Activated T-helper 1 cell treated with anti-CD3 and anti-CD28 coated beads, Interleukin-12 subunit alpha, Interleukin-12 subunit beta, Interleukin-2, Interleukin-4 antibody, amounts not matched to agents 30 ng/mL and 10 ng/mL and 1 ng/mL, durations not matched to agents 14 hours and 24 hours and 36 hours (primary cell): ENCODE measurements at places on chromosomes 11 and 22. TPM values are rescaled to one million over a fixed set of nuclear protein-coding genes. Genes with fewer than 3 reads are reported as not detected.

Gene OR2AG1
- total RNA-seq = not detected in 2 replicates

Gene TRIM44
- 24.3 and 27.6 TPM in 2 replicates for total RNA-seq

Gene MFRP
- total RNA-seq = not detected in 2 replicates

Gene OR5M8
- not detected in 2 replicates for total RNA-seq

DNA sequence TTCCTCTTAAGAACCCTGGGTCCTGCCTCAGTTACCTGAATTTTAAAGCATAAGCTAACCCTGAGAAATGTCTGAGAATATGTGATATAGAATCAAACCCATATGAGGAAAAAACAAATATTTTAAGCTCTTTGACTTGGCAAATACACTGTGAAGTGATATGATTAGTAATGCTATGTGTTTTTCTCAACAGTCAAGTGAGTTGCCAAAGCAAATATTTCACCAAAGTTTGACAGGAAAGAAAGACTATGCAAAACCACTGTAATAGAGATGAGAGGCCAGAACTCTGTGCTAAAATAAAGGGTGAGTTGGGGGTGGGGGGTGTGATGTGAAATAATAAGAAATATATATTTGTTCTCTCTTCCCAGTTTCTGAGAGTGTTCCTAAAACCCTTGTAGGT lies 613.5 kb upstream of the CCDC179 start:
- H3K27ac ChIP-seq = no peak overlapping the region
- H3K36me3 ChIP-seq = no peaks in the 10 kb centered on the region
- H3K4me1 ChIP-seq = no peaks in the 10 kb centered on the region
- no peak for DNase-seq
- no peak overlapping the region for H3K4me3 ChIP-seq

GRCh38 chr11:16946477-16947282 lies 67.5 kb downstream of the PLEKHA7 start:
- H3K4me1 ChIP-seq = peaks cover 5% of the 10 kb centered on the region
- no peaks in the 10 kb centered on the region for H3K27me3 ChIP-seq
- no peak overlapping the region for H3K27ac ChIP-seq
- DNase-seq = no peak
- no peaks in the 10 kb centered on the region for H3K36me3 ChIP-seq

- DNase-seq = no peak
- H3K27me3 ChIP-seq = peaks cover 8% of the 10 kb centered on the region
- no peak overlapping the region for H3K4me3 ChIP-seq
- H3K36me3 ChIP-seq = no peaks in the 10 kb centered on the region
- no peak overlapping the region for H3K27ac ChIP-seq
Measured at GRCh38 chr11:45168366-45169130, 22.1 kb downstream of the PRDM11 start.

DNA sequence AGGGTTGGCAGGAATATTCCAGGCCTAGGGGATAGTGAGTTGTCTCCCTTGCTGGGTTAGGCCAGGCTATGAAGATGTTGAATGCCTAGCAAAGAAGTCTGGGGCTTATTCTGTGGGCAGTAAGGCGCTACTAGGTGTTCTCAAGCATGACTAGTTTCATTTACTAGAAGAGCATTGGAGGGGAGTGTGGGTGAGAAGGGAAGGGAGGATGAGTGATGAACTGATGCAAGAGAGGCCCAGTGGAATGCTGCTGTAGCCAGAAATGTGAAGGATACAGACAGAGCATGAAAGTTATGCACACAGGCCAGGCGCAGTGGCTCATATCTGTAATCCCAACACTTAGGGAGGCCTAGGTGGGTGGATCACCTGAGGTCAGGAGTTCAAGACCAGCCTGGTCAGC lies 33.5 kb downstream of the POU2F3 start:
- H3K4me1 ChIP-seq = peaks cover 7% of the 10 kb centered on the region
- no peak overlapping the region for H3K4me3 ChIP-seq
- H3K27ac ChIP-seq = no peak overlapping the region
- no peak for DNase-seq

DNA sequence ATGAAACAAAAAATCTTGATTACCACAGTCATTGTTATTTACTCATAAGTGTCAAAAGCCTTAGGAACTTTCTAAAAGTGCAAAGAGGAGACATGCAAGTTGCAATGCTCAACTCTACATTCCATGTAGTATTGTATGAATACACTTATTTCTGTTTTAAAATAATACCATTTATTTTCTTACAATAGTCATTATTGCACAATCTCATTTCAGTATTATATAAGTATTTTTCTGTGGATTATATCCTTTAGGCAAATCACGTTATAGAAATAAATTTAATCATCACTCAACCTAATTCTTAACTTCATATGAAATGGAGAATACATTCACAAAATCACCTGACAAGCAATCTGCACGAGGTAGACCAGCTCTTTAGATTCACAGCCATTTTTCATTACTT lies 98.8 kb downstream of the ARHGAP32 start:
- no peak overlapping the region for H3K27ac ChIP-seq
- H3K36me3 ChIP-seq = no peaks in the 10 kb centered on the region
- H3K4me1 ChIP-seq = no peaks in the 10 kb centered on the region
- H3K4me3 ChIP-seq = no peak overlapping the region

Gene FGF4
- total RNA-seq = not detected in 2 replicates

- no peak overlapping the region for H3K4me3 ChIP-seq
- no peak overlapping the region for H3K27ac ChIP-seq
- H3K36me3 ChIP-seq = no peaks in the 10 kb centered on the region
- H3K27me3 ChIP-seq = no peaks in the 10 kb centered on the region
- H3K4me1 ChIP-seq = no peaks in the 10 kb centered on the region
- DNase-seq = no peak
Measured at GRCh38 chr11:83642500-83642899, 356.3 kb upstream of the CCDC90B start.

DNA sequence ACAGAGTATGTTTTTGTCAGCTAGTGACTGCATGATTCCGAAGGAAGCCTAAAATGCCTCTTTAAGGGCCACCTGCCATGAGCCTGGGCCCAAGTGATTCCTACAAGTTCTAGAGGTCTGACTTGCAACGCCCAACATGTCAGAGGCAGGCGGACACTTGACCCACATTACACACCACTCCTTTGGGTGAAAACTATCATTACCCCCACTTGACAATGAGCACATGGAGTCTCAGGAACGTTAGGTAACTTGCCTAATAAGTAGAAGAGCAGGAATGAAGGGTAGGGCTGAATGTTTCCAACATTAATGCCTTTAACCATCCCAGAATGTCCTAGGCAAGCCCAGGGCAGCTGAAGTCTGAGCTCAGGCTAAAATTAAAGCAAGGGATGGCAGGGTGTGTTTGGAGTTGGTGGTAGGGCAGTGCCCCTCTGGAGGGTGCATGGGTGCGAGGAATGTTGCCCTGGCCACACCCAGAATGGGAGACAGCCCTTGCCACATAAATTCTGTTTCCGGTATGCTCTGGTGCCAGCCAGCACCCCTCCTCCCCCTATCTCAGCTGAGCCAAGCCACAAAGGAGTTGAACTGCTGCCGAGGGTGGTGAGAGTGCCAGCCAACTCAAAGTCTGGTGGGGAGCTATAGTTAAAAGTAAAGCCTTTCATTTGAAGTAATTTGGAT lies 2.5 kb downstream of the PLAAT2 start:
- H3K4me1 ChIP-seq = peaks cover 37% of the 10 kb centered on the region
- DNase-seq = no peak
- H3K4me3 ChIP-seq = no peak overlapping the region
- peaks cover 5% of the 10 kb centered on the region for H3K27me3 ChIP-seq
- no peak overlapping the region for H3K27ac ChIP-seq

Gene EML3
- 164 and 167 TPM in 2 replicates for total RNA-seq

DNA sequence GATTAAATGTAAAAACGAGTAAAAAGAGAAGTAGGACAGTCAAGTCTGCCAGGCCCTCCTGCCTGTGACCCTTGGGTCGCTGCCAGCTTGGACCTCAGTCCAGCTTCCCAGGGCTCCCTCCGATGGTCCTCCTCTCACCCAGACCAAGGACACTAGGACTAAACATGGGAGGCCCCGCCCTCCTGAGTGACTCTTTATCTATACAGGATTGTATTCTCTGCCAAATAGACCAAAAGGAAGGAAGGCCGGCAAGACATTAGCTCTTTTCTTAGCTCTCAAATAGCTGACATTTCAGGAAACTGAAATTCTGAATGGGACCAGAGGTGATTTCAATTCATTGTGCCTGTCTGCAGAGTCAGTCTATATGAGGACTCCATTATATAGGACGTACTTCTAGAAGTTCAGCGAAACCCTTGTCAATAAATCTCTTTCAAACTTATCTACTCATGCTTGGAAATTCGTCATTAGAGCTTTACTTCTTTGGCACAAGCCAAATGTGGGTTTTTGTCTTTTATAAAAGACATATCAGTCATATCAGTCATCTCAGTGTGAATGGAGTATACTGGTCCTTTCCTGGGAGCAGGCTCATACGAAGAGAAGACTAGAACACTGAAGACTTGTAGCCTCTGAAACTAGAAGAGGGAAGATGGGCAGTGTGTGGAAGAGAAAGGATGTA lies 28.5 kb downstream of the ADORA2A start:
- no peaks in the 10 kb centered on the region for H3K27me3 ChIP-seq
- no peaks in the 10 kb centered on the region for H3K36me3 ChIP-seq
- no peak overlapping the region for H3K4me3 ChIP-seq
- peaks cover 18% of the 10 kb centered on the region for H3K4me1 ChIP-seq
- H3K27ac ChIP-seq = no peak overlapping the region
